ENCODE measurements at places on chromosomes 4 and X.

DNA sequence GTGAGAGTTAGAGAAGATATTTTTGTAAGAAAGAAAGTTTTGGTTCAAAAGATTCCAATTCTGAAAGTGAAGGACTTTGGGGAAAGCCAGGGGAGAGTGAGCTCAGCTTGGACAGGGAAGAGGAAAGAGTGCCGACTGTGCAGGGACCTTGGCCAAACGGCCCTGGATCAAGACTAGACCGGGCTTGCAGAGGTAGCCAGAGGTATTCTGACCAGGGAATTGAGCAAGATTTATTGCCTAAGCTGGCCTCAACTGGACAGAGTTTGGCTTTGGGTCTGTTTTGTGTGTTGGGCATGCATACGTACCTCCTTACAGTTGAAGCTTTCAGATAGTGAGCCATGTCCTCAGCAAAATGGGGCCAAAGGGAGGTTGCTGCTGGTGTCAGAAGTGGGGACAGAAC is 11.6 kb downstream of the PLAC1 start:
- no peak for DNase-seq

DNA sequence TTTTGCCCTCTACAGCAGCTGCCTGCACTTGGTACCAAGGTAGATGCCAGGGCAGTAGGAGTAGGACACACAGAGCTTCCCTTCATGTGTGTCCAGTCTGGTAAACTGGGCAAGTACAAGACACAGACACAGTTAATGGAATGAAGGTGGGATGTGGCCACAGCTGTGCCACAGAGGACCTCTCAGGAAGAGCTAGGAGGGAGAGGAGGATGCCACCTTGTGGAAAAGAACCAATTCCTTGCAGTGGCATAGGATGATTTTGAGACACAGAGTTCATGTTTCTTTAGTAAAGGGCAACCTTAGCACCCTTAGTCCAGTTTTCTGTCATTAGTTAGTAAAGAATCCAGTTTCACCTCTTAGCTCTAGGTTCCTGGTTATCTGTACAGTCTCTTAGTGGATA is 36.3 kb upstream of the TBC1D14 start:
- DNase-seq, result no peak

GRCh38 chr4:119394826-119395225 is 72.9 kb upstream of the FABP2 start:
- DNase-seq, result no peak

DNA sequence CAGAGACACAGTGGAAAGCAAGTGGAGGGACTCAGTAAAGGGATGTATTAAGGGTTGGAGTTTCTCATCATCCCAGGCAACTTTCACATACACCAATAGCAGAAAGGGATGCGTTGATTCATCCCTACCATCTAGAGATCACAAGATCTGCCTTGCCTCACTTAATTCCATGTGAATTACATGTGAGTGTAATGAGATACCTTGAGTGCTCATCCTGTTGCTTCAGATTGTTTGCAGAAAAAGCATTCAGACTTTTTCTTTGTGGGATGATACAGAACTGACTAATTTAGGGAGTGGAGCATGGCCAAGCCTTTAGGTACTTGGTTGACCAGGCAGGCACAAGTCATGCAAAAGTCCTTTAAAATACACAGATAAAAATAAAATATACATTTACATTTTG is 124.8 kb upstream of the SLIT2 start:
- no peak for DNase-seq

DNA sequence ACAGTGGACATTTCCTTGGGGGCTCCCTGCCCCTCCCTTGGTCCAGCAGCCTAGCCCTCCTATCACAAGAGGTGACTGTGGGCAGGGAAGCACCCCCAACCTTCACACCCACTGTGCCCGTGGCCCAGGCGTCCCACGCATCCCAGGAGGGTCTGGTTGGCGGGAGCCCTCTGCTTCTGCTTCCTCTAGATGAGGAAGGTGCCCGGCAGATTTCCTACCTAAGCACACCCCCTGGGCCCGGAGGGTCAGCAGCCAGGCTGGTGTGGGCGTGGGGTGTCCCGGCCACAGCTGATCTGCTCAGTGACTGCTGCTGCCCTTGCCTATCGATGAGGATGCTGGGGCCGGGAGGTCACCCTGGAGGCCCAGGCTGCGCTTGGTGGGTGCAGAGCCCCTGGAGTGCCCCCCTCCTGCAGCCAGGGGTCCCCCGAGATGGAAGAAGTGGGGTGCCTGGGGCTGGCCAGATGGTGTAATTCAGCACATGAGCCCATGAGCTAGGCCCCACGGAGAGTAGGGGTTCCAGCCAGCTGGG is 12.2 kb downstream of the SH3BP2 start:
- no peak for DNase-seq

DNA sequence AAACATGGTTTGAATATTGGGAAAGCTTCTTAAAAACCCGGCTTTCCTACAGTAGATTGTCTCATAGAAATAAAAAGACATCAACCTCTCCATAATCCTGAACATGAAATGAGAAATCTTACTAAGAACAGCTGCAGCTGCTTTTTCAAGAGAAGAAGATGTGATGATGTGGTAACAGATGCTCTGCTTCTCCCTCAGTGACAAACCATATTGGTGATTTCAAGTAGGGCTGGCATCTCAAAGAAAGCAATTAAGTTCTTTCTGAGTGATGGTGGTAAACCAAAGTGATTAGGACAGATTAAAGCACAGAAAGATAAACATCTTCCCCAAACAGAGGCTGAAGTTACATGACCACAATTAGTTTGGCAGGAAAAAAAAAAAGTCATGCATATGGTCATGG is 1477.7 kb downstream of the RAPGEF2 start:
- no peak for DNase-seq

GRCh38 chr4:182019148-182019652 is 224.0 kb upstream of the TENM3 start:
- DNase-seq, result no peak

GRCh38 chr4:17701882-17702281 is 79.5 kb downstream of the FAM184B start:
- DNase-seq, result no peak

DNA sequence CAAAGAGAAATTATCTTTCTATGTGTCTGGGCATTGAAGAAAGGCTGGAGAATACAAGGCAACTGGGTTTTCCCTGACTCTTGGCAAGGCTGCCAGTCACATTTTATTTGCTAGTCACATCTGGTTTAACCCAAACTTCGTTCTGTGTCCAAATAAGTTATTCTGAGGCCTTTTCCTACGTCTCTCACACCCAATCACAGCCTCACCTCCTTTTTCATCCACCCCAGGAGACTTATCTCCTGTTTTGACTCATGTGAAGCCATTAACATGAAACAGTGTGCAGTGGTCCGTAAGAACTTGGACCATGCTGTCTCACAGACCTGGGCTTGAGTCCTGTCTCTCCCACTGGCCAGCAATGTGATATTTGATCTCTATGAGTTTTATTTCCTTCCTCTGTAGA is 59.3 kb downstream of the CNGA2 start:
- DNase-seq, result no peak

DNA sequence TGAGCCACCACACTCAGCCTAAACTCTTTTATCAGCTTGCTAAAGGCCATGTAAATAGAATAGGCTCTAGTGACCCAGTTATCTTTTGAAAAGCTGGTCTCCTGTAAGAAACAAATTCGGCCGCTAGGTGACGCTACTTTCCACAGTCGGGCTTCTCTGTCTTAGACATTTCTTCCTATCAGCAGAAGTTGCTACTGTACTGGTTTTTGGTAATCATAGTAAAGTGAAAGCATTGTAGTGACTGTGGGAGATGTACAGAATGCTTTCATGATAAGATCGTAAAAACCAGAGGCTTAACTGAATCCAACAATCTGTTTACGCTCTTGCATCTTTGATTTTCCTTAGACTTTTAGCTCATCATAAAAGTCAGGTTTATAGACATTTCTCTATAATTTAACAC is 82.6 kb downstream of the GK start:
- no peak for DNase-seq

GRCh38 chrX:31070057-31070468 is 1.8 kb downstream of the FTHL17 start:
- DNase-seq, result no peak

DNA sequence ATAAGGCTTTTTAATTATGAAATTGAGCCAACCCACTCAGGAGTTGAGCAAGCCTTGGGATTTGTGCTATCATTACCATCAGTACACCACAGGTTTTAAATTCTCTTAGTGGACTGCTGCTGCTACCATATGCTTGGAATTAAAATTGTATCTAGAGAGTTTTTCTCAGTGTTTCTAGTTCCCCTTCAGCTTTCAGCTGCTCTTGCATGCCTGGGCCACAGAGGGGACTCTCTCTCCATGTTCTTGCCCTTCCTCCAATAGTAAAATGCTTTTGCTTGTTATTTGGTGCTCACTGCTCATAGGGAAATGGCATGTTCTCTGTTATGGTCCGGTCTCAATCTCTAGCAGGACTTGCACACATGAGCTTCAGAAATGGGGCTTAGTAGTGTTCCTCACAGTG is 101.9 kb downstream of the IGSF1 start:
- no peak for DNase-seq

- DNase-seq, result no peak
Measured at GRCh38 chrX:44085209-44085608, 112.0 kb upstream of the NDP start.

DNA sequence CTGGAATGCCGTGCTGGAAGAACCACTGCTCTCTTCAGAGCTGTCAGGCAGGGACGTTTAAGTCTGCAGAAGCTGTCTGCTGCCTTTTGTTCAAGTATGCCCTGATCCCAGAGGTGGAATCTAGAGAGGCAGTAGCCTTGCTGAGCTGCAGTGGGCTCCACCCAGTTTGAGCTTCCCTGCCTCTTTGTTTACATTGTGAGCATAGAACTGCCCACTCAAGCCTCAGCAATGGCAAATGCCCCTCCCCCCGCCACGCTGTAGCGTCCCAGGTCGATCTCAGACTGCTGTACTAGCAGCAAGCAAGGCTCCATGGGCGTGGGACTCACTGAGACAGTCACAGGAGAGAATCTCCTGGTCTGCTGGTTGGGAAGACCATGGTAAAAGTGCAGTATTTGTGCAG is 34.8 kb upstream of the MUC7 start:
- no peak for DNase-seq

DNA sequence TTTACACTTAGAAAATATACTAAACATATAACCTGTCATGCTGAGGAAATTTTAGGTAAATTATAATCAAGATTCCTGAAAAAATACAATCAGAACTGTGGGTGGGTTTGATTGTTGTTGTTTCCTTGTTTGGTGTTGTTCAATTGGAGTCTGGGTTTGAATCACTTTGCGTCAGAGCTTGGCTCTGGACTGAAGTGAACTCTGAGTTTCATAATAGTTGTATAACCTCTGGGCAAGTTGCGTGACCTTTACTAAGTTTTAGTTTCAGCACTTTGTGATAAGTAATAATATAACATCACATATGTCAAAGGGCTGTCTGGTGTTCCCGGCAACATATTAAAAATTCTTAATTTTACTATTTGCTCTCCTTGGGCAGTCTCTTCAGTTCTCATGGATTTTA is 758.1 kb downstream of the RAPGEF2 start:
- no peak for DNase-seq

GRCh38 chr4:125316401-125316790 is 1.6 kb downstream of the FAT4 start:
- DNase-seq, result no peak
